ENCODE measurements at places on chromosomes 11 and 22.

- no peak for DNase-seq
Measured at GRCh38 chr11:76361776-76362175, 19.2 kb downstream of the THAP12 start.

- DNase-seq: no peak
Measured at GRCh38 chr11:130653838-130654636, 205.6 kb downstream of the ADAMTS15 start.

GRCh38 chr11:88626216-88626615 is 288.7 kb upstream of the CTSC start:
- DNase-seq: no peak

DNA sequence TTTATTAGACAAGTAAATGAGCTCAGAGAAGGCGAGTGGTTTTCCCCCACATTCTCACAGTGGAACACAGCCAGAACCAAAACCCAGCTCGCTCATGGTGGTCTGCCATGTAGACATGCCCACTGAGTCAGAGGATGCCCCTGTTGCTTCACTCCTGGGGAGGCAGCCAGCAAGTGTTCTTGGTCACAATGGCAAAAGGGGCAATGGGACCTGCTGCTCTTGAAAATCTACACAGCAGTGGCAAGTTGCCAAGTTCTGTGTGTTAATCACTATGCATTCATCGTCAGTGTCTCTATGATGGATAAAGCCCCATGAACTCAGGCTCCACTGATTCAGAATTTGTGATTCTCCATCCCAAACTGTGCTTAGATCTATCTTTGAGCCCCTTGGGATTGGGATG is 64.7 kb upstream of the TBCEL start:
- no peak for DNase-seq

- no peak for DNase-seq
Measured at GRCh38 chr11:67584205-67584880, 731 bp downstream of the GSTP1 start.

DNA sequence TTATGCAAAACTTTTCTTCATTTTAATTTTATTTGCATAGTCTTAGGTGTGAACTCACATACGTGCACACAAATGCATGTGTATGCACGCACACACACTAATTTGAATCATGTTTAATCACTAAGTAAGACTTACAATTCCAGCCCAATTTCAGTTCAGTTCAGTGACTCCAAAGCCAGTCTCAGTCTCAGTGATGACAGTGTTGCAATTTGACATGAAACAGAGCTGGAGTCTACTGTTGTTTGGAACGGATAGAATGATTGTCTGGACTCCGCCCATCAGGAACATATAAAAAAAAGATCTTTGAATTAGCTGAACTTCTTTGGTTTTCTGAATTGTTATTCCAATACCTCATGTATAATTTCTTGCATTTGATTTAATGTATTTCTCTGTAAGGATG is 14.9 kb upstream of the OR51S1 start:
- DNase-seq: no peak

- no peak for DNase-seq
Measured at GRCh38 chr11:69652999-69653398, 12.0 kb downstream of the CCND1 start.

GRCh38 chr11:122422682-122423081 is 232.8 kb upstream of the UBASH3B start:
- no peak for DNase-seq

GRCh38 chr11:33936725-33937604 is 45.1 kb upstream of the LMO2 start:
- no peak for DNase-seq

DNA sequence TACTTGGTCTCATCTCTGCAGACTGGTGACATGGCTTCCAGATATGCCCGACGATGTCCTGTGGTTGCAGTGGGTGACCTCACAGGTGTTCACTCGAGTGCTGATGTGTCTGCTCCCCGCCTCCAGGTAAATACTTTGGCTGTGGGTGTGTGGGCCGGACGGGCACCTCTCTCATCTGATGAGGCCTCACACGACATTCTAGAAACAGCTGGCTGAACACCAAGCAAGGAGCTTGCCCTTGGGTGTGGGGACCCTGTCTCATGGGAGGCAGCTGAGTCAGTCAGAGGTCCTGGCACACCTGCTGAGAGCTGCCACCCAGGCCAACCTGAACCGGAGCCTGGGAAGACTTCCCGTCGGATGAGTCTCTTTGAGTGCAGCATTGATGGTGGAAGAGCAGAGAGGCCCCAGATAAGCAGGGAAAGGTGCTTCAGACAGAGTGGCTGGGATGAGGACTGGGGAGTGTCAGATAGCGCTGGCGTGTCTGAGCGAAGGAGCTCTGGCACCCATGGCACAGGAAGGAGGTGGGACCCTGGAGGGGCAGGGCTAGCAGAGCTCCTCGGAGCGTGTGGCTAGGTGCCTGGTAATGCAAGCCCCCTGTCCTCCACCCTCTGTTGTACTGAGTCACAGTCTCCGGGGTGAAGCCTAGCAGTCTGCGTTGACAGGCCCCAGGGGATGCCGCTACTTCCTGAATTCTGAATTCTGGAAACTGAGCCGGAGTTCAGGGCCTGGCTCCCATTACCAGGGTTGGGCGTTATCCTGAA is 10.4 kb upstream of the SAMM50 start:
- no peak for DNase-seq

DNA sequence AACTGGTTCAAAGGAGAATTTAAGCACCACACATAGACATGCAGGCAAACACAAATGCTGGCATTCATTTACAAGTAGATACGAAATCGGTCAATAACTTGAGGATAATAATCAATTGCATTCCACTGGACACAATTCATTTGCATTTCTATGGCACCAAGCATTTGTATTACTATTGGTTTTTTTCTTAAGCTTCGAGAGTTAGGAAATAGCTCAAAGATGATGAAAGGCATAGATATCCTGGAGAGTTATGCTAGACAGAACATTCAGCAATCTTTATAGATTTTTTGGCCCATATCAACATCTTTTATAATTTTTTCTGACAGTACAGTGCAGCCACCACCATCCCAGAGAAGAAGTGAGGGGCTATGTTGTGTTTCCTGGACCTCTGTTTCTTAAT is 544.4 kb downstream of the MIAT start:
- no peak for DNase-seq

GRCh38 chr22:26479043-26479791 is 4.4 kb downstream of the HPS4 start:
- DNase-seq: no peak

DNA sequence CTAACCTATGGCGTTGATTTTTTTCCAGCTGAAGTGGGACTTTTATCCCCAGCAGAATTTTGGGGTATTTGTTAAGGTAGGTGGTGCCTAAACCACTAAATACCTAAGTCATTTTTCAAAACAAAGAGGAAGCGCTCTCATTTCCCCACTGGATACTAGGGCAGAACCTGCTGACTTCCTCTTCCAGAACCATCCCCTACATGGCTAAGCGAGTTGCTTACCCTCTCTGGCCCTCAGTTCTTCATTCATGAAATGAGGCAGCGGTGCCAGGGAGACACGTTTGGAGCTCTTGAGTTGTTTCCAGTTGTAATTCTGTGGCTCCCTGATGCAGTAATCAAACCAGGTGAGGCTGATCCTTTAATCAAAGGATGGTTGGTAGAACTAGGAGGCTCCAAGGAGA is 10.0 kb upstream of the MTMR3 start:
- no peak for DNase-seq

GRCh38 chr11:17683377-17684161 is 35.8 kb upstream of the MYOD1 start:
- DNase-seq: no peak

DNA sequence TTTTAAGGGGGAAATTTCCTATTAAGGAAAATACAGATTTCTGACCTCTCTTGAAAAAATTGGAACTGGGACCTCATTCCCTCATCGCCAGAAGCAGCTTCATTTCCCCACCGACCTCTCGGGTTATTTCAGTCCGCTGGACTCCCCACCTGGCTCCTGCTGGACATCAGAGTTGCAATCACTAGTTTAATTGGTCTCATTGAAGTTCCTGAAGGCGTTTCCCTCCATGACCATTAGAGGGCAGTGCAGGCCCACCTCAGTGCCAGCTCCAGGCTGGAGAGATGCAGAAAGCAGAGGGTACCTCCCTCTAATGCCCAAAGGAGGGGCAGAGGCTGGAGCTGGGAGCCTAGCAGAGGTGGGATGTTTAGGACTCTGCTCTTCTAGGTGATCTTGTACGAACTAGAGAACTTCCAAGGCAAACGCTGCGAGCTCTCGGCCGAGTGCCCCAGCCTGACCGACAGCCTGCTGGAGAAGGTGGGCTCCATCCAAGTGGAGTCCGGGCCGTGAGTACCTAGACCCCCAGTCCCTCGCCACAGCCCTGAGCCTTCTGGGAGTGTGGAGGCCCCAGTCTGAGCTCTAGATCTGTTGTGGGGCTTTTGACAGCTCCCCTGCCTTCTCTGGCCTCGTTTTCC is 2.7 kb downstream of the CRYBB3 start:
- peak; percentile 4 for DNase-seq

DNA sequence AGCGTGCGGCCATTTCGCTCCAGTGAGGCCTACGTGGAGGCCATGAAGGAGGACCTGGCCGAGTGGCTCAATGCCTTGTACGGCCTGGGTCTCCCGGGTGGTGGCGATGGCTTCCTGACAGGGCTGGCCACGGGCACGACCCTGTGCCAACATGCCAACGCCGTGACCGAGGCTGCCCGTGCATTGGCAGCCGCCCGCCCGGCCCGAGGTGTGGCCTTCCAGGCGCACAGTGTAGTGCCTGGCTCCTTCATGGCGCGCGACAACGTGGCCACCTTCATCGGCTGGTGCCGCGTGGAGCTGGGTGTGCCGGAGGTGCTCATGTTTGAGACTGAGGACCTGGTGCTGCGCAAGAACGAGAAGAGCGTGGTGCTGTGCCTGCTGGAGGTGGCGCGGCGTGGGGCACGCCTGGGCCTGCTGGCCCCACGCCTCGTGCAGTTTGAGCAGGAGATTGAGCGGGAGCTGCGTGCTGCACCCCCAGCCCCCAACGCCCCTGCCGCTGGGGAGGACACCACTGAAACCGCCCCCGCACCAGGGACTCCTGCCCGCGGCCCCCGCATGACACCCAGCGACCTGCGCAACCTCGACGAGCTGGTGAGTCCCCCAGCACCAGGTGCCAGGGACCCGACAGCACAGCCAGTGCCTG is 1.8 kb downstream of the GAS2L1 start:
- no peak for DNase-seq

DNA sequence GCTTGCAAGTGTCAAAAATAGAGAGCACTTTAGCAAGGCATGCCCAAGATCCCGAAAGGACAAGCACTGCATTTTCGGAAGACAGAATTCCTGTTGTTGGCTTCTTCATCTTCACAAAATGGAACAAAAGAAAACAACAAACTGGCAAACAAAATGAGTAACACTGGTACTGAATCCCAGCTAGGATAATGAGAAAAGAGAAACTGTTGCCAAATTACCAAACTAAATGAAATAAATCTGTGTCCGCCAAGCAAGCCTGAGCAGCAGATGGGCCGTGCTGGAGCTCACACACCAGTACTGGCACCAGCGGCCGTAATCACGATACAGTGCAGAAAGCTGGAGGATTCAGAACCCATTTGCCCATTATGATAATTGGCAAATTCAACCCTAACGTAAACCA is 30.6 kb downstream of the TUB start:
- no peak for DNase-seq

GRCh38 chr22:36756031-36756430 is 19.9 kb downstream of the IFT27 start:
- no peak for DNase-seq

GRCh38 chr11:66569076-66569475 is 670 bp upstream of the CTSF start:
- DNase-seq: no peak

DNA sequence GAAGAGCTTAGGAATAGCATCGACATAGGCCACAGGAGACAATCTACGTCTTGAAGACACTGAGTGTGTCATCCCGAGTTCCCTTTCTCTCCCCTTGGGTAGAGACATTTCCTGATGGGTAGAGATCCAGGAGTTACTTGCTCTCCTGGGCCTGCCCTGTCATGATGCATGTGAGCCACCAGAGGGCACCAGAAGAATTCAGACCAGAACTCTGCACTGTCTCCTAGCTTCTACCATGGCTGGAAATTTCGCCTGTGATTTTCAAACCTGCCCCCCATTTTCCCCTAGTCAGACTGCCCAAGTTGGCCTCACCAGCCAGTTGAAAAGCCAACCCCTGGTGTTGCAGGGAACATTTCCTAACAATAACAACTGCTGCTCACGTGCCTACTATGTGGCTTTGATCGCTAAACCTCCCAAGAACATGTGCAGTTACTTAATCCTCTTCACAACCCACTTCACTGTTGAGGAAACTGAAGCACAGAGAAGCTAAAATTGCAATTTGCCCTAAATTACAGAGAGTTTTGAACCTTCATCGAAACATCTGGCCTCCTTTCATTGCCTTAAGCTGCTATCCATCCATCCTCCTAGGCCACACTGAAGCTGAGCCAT is 47.2 kb downstream of the C11orf58 start:
- no peak for DNase-seq

DNA sequence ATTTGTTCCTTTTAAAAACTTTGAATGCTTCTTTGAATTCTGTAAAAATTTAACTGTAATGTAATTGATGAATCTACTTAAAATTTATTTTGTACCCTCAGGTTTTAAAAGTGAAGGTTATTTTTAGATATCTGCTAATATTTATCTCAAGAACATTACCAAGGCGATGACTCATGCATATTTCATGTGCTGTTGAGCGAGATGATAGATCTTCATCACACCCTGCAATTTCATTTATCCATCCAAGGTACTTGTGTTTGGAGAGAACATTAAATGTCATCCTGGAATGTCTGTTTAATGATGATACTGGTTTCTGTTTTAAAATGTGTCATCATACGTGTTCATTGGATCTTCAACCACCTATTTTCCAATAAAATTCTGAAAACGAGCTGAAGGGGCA is 6.7 kb upstream of the OOSP4A start:
- DNase-seq: no peak

DNA sequence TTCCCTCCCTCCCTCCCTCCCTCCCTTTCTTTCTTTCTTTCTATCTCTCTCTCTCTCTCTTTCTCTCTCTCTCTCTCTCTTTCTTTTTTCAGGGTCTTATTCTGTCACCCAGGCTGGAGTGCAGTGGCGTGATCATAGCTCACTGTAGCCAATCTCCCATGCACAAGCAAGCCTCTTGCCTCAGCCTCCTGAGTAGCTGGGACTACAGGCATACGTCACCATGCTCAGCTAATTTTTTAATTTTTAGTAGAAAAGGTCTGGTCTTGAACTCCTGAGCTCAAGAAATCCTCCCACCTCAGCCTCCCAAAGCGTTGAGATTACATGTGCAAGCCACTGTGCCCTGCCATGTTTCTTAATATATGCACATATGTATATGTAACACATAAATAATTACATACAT is 19.0 kb downstream of the TSKU start:
- no peak for DNase-seq

- no peak for DNase-seq
Measured at GRCh38 chr11:104051778-104052177, 15.3 kb downstream of the DDI1 start.

DNA sequence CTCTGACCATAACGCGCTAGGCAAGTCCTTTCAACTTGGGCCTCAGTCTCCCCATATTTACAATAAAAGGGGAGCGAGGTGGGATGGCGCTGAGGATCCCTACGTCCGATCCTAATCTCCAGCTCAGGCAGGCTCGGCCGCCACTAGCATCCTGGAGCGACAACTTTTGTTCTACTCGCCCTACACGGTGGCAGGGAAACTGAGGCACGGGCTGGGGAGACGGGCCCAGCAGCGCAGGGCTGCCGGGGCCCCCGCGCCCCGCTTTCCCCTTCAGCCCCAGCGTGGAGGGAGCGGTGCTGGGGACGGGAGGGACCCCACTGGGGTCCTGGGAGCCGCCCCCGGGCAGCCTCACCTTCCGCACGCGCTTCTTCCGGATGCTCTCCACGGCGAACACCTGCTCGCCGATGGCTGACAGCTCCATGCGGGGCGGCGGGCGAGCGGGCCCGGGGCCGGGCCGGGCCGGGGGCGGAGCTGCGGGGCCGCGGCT is 413 bp downstream of the CBX7 start:
- no peak for DNase-seq

Measured in skeletal muscle cell (primary cell).